ENCODE measurements at places on chromosomes 12 and 14.

GRCh38 chr12:57240926-57241401 is 10.0 kb downstream of the STAC3 start:
- ATAC-seq = peak; percentile 27

GRCh38 chr14:51119411-51120051 is 24.6 kb upstream of the TRIM9 start:
- no peak for ATAC-seq

DNA sequence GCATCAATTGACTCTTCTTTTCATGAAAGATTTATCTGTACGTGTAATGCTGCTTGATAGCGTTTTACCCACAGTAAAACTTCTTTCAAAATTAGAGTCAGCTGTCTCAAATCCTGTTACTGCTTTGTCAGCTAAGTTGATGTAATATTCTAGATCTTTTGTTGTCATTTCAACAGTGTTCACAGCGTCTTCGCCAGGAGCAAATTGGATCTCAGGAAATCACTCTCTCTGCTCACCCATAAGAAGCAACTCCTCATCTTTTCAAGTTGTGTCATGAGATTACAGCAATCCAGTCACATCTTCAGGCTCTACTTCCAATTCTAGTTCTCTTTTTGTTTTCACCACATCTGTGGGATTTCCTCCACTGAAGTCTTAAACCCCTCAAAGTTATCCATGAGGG is 9.5 kb downstream of the PCNX1 start:
- ATAC-seq = no peak

GRCh38 chr14:105710119-105711043 is 184.0 kb downstream of the TMEM121 start:
- ATAC-seq = no peak

DNA sequence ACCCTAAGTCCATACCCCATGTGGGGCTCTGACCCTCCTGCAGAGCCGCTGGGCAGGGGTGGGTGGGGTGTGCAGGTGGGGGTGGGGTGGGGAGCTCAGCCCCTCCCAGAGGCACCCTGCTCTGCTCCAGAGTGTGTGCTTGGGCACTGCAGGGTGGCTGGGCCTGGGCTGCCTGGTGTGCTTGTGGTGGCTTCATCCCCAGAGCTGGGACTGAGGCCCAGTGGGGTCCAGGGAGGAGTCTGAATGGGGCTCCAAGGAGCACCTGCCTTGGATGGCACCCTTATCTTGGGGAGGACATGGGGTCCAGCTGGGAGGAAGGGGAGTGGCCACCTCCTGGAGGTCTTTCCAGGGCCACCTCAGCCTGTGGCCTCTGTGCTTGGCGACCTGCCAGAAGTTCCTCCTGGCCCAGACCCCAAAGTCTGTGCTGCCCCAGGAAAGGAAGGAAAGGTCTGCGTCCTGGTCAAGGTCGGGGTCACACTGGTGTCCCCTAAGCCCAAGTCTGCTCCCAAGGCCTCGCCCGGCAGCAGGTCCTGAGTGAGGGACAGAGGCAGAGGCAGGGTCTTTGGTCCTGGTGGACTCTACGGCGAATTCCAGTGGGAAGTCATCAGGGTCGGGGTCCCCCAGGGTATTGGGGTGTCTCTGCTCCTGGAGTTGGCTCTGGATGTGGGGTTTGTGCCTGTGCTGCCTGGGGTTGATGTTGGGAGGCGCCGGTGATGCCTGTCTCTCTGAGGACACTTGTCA is 373.4 kb downstream of the TMEM121 start:
- no peak for ATAC-seq

- peak; percentile 95 for ATAC-seq
Measured at GRCh38 chr12:88391556-88391955, 188.7 kb downstream of the KITLG start.

DNA sequence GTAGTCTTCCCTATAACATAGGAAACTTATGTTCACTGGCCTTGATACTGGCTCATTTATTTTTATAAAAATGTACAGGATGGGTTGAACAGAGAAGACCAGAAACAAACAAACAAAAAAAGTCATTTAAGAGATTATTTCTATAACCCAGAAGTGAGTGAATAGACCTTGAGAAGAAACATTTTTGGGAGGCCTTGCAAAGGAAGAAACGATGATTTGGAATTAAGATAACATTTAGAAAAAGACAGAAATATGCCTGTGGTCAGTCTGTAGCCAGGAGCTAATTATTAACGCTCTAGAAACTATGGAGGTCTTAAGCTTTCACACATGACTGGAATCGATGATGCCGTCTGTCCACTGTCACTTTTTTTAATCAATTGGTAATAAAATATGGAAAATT is 264.0 kb downstream of the EGLN3 start:
- ATAC-seq = no peak

GRCh38 chr12:114479831-114480230 is 73.9 kb upstream of the TBX5 start:
- ATAC-seq = no peak

DNA sequence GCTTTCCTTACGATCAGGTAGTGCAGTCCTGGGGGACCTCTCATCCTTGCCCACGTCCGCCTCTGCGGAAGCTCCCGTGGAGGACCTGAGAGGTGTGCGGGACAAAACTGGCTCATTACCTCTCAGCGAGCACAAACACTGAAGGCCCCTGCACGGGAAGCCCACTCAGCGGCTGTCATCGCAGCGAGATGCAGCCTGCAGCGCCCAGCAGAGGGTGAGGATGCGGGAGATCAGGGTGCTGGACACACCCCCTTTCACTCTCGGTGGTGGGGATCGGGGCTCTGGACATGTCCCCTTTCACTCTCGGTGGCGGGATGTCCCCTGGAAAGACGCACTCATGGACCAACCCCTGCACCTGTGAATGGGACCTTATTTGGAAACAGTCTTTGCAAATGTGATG is 111.6 kb downstream of the PIWIL1 start:
- no peak for ATAC-seq

DNA sequence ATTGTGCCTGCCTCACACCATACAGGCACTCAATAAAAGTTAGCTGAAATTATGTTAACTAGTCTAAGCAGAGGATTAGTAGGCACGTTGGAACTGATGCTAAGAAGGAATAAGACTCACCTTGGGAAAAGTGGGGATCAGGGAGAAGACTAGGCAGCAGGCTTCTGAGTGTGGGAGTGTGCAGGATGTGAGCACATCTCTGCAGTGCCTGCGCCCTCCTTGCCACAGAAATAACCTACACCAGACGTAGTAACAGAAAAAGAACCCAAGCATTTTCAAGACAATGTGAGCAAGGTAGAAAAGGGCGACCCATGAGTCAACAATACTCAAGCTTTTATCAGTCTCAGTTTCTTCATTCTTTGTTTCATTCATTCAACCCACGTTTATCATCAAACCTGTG is 113.9 kb downstream of the CACNA1C start:
- ATAC-seq = no peak

DNA sequence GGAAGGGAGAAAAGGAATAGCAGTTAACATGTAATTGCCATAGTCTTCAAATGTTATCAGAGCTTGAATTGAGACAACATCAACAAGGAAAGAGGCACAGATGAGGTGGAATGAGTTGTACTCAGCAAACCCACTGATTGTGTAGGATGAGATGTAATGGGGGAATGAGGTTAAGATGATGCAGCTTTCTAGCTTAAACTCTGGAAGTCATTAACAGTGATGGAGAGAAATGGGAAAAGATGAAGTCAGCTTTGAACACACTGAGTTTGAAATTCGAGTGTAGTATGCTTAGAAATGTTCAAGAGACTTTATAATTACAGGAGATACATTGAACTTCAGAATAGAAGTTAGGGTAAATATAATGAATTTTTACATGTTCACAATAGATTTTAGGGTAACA is 106.9 kb downstream of the PRKD1 start:
- no peak for ATAC-seq

DNA sequence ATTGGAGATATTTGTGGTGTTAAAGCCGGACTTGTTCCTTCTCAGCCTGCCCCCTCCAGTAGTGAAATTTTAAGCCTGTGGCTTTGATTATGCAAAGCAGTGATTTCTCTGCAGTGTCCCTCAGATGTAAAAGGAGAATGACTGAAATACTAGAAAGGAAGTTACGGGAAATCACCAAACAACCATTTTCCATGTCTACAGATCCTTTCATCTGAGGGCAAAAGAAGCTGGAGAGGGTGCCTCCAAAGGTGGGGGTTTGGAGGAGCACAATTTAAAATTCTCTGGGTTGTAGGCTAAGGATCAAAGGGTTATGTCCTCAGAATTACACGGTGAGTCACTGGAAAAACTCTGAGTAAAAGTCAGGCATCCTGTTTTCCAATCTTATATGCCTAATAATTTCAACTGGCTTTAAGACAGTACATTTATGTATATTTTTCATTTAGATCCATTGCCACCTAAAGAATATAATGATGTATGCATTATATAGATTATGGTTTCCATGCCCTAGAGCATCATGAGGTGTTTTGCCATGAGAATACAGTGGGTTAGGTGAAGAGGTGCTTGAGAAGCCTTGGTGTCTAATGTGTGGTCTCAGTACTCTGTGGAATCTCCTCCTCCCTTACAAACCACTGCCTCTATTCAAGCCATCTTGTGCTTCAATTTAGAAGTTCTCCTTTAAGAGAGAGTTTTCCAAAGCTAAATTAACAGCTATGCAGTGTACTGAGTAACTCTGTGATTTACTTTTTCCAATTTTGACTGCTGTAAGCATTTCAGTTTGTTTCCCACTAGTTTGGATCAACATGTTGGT is 362.1 kb downstream of the RAD51B start:
- peak; percentile 64 for ATAC-seq

GRCh38 chr12:24780697-24781368 is 168.1 kb downstream of the BCAT1 start:
- ATAC-seq = peak; percentile 81
